SHP77 (cell line): ENCODE measurements at places on chromosomes 4 and X.

DNA sequence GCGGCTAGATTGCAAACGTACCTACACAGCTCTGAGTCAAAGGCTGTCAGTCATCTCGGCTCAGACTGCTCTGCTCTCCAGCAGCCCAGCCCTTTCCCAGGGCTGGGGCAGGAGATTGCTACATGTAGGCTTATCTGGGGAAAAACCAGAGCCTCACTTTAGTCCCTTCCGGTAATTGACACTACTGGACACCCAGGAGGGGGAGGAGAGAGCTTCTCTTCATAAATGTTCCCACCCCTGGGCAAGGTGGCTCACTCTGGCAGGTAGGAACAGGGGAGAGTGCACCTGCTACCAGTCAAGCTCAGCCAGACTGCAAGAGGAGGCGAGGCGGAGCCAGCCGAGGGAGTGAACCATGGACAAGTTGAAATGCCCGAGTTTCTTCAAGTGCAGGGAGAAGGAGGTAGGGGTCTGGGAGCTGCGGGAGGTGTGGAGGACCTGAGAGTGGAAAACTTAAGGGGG, at the start of gene SLC6A14:
Gene SLC6A14 (plus strand): TSS at position 249 of the 459 bp plus-strand sequence. CDS start 104 bp downstream, at position 353.
- no peak for DNase-seq

DNA sequence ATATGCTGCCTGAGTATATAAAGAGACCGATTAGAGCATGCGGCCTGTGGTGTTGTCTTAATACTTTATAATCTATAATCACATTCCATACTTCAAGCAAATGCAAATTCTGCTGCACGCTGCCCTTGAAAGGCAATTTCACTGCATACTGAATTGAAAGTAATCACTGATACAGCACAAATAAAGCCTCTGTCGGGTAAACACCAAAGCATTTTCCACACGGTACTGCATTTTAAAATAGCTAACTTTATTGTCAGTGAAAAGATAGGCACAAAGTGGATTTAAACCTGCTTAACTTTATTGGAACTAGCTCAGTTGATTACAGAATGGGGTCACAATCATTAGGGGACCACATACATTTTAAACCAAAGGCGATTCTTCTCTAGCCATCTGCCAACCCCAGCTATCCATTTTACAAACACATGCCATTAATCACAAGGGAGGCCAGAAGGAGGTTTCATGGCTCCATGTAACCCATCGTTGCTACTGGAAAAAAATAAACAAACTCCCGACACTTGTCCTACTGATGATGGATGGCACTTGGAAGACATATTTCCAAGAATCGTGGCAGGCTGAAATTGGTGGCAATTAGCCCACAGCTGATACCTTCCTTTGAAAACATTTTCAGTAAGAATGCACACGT, 65.9 kb downstream of the AMOT start:
- no peak for DNase-seq

GRCh38 chr4:95517576-95518345, 31.0 kb downstream of the UNC5C start:
- no peak for DNase-seq

GRCh38 chr4:146072376-146072775, 103.1 kb upstream of the LSM6 start:
- no peak for DNase-seq

DNA sequence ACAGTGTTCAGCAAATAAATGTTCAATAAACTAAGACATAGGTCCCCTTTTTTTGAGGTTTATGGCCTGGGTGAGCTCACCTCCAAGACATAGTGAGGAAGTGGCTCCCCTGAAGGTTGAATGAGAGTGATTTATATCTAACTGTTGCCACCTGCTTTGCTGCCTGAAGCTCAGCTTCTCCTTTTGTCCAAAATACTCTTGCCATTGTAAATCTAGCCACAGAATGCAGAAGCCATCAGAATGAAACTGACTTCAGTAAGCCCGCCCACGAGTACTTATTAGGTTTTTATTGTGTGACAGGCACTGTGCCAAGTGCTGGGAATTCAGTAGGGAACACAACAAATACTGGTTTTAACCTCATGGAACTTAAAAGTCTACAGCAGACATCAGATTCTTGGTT, 18.0 kb downstream of the SPINK2 start:
- DNase-seq, result no peak

GRCh38 chr4:168095776-168096406, 3.6 kb downstream of the ANXA10 start:
- DNase-seq, result no peak

GRCh38 chrX:43559644-43560043, 96.5 kb upstream of the MAOA start:
- no peak for DNase-seq

DNA sequence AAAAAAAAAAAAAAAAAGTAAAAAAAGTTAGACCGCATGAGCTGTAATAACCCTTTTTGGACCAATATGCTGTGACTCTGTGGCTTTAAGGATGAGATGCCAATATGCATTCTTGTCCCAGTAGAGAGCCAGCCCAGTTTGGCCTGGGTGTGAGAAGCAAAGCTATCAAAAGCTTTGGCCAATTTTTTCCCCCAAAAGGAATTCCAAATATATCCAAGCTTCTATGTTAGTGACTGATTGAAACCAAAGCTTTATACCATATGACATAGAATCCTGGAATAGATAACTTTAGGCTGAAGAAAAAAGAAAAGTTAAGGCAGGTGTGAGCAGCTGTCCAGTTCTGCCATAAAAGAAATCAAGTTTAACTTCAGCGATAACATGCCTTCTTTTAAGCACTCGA, 30.5 kb upstream of the RBPJ start:
- no peak for DNase-seq

DNA sequence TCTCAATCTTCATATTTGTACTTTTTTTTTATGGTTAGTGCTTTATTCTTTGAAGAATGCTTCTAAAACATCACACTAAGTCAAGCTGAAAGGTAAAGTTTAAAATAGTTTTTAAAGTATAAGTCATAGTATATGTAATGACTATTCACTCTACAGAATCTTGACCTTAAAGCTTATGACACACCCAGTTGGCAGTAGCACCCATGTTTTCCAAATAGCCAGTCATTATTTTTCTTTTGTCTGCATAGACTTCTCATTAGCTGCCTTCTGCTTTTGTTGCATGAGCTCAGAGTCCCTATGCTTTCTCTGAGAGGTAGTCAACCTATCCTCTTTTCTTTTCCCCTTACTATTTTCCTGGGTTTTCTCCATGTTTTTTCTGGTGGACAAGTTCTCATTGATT, 231.5 kb downstream of the PCDH18 start:
- no peak for DNase-seq

GRCh38 chrX:38282049-38282448, 45.3 kb downstream of the RPGR start:
- DNase-seq, result no peak

- DNase-seq, result no peak
Measured at GRCh38 chr4:1654216-1654955, 29.7 kb downstream of the FAM53A start.

- no peak for DNase-seq
Measured at GRCh38 chr4:3285558-3286334, 7.1 kb upstream of the RGS12 start.

DNA sequence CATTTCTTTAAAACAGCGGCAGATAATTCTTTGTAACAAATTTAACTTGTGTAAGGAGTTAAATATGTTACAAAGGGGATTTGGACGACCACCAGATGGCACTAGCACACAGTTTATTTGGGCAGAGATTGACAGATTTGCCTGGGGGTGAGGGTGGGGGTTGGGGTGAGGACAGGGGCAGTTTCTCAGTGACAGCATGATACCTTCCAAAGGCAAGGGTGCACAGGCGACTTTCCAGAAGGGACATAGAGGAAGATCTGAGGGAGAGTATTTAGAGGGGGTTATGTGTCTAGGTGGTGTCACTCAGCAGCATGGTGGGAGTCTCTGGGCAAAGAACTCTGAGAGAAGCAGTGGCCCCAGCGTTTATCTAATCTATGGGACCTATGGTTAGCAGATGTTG, 9.6 kb upstream of the TMA16 start:
- peak; percentile 21 for DNase-seq

- DNase-seq, result no peak
Measured at GRCh38 chrX:13081395-13082205, 37.2 kb upstream of the FAM9C start.

- DNase-seq, result no peak
Measured at GRCh38 chr4:159577241-159577640, 474.4 kb downstream of the RAPGEF2 start.

GRCh38 chr4:13782231-13782630, 154.7 kb upstream of the BOD1L1 start:
- DNase-seq, result no peak

DNA sequence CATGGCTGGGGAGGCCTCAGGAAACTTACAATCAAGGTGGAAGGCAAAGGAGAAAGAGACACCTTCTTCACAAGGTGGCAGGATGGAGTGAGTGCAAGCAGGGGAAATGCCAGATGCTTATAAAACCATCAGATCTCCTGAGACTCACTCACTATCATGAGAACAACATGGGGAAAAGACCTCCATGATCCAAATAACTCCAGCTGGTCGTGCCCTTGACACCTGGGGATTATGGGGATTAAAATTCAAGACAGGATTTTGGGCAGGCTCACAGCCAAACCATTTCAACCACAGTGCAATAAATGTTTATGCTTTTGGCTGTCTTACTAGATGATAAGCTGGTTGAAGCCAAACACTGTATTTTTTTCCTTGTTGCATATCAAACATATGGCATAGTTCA, 1112.4 kb downstream of the STIM2 start:
- DNase-seq, result no peak

- no peak for DNase-seq
Measured at GRCh38 chrX:136819031-136819703, 38.4 kb upstream of the ARHGEF6 start.

GRCh38 chrX:110341189-110342035, 17.2 kb upstream of the RTL9 start:
- no peak for DNase-seq

- DNase-seq, result no peak
Measured at GRCh38 chr4:25252230-25253070, 18.6 kb downstream of the PI4K2B start.

GRCh38 chr4:96602661-96603060, 762.8 kb downstream of the PDHA2 start:
- DNase-seq, result no peak
